ENCODE measurements at places on chromosomes 4 and X.

- DNase-seq, result no peak
Observed at GRCh38 chr4:2071252-2071911, 12.3 kb downstream of the NAT8L start.

DNA sequence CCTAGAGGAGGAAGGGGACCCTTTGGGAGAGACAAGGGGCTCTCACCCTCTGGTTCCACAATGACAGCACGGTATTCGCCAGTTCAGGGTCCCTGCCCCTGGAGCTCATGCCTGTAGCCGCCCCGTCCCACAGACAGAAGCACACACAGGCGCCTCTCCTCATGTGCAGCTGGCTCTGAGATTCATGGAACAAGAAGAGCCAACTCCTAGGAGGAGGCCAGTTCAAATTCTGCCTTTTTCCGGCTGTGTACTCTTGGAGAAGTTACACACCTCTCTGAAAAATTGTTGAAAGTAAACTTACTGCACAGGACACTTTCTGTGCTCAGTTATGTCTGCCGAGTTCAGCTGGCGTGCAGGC, 15.3 kb downstream of the BLOC1S4 start:
- no peak for DNase-seq

- no peak for DNase-seq
Observed at GRCh38 chr4:153292897-153293741, 51.4 kb upstream of the MND1 start.

- DNase-seq, result no peak
Observed at GRCh38 chr4:62018537-62018936, 818.4 kb downstream of the ADGRL3 start.

DNA sequence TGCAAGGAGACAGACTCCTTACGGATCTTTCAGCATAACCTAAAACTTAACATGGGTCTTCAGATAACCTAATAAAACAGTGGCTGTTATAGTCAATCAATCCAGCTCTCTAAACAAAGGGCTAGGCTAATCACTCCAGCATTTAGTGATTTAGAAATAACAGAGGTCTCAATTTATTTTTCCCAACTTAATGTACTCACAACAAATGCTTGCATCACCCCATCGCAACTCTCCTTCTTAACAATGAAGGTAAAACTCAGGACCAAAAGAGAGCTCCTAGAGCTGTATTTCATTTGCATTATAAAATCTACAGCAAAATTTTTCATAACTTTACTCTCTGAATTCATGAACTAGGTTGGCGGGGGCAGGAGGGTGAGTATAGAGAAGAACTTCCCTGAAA, 1.1 kb downstream of the LIN54 start:
- DNase-seq, result no peak

DNA sequence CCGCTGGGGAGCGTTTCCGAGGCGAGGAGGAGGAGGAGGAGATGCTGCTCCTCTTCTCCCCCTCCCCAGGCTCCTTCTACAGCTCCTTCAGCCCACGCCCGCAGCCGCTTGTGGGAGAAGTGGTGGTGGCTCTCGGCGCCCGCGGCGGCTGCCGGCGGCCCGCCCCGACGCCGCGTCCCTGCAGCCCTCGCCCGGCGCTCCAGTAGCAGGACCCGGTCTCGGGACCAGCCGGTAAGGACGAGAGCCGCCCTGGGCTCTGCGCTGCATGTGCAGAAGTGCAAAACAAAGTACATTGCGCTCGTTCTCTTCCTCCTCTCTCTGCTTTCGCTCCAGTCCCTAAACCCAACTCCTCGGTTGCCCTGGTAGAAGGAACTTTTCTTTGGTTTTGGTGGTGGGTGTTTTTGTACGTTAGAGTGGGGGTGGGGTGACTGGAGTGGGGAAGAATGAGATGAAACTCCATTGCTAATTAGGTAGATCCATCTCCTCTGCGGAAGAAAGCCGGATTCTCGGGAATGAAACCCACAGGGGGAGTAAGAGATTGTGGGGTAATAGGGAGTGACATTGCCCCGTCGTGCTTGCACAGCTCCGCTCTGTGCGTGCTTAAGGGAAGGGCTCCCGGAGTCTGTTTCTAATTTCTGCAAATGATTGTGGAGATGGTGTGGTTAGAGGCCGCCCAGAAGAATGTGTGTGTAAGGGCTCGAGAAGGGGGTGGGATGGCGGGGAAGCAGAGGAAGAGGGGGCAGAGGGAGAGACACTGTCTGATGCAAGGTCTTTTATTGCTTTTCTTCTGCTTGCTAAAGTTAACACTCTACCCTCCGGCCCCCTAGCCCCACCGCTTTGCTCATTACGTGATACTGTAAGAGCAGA, 677 bp downstream of the PTPN13 start:
- DNase-seq, result no peak

DNA sequence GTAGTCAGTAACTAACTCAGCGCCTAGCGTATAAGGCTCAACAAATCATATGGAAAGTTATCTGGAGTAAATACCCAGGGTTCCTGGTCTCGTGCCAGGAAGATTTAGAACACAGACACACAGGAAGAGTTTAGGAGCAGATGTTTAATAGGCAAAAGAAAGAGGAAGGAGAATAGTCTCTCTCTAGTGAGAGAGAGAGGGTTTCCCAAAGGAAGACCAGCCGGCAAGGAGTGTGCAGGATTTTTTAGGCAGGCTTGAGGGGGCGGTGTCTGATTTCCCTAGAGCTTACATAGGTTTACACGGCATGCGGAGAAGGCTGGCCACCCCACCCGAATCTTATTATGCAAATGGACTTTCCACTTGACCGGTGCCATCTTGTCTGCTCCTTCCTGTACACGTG, 284.0 kb upstream of the FRG1 start:
- no peak for DNase-seq

GRCh38 chr4:24971192-24971591, 58.4 kb upstream of the CCDC149 start:
- no peak for DNase-seq

DNA sequence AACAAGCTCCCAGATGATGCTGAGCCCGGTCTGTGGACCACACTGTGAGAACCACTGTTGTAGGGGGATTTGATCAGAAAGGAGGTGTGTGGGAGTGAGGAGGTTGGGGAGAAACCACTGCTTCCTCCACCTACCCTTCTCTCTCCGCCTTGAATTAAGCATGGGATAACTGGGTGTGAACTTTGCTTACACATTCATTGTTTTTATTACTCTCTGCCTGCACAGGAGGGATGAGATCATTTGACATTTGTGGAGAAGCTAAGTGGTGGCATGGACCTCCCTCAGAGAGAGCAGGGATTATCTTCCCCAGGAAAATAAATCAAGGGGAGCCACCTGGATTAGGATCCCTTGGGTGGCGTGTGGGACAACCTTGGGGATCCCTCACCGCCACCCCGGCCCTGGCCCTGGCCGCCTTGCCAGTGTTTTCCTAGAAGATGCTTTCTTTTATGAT, 212.1 kb upstream of the ATP6AP2 start:
- DNase-seq, result no peak

GRCh38 chr4:83074086-83074704, 39.2 kb downstream of the COPS4 start:
- DNase-seq, result no peak

DNA sequence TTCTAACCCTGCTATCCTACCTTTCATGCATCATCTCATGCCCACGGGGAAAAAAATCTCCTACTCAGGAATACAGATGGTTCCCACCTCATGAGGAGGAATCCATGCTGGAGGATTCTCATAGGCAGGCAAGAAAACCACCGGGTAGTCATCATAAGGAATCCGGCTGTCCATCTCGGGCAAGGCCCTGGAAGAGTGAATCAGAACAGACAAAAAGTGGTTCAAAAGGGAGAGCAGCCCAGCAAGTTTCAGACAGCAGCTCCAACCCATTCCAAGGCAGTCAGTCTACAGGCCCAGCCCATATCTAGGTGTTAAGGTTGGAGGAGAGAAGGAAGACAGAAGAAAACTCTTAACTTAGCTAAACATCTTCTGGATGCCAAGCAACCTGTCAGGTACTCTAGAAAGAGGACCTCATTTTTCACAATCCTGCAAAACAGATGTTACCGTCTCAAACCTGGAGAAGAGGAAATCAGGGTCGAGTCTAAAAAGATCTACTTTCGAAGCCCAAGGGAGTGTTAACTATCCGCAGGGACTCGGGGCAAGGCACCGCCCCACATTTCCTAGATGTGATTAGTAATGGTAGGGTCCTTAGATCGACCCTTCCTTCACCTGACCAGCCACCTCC, 447 bp downstream of the PDZD11 start:
- DNase-seq, result no peak

DNA sequence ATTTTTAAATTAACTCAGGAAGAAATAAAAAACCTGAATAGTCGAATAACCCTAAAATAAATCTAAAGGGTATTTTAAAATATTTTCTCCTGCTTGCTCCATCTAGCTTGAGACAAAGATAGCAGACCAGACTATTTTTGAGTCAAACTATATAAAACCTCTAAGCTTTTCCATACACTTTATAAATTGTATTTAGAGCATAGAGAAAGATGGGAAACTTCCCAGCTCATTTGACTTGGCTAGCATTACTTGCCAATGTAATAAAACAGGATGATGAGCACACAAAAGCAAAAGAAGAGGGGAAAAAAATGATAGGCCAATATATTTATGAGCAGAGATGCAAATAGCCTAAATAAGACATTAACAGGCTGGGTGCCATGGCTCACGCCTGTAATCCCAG, 117.1 kb downstream of the ANAPC4 start:
- no peak for DNase-seq

GRCh38 chr4:123319639-123320038, 77.0 kb upstream of the SPRY1 start:
- DNase-seq, result no peak

GRCh38 chr4:101345596-101346350, 1.6 kb downstream of the PPP3CA start:
- DNase-seq, result peak; percentile 54

GRCh38 chr4:55123791-55124190, 1.6 kb downstream of the KDR start:
- DNase-seq, result no peak

DNA sequence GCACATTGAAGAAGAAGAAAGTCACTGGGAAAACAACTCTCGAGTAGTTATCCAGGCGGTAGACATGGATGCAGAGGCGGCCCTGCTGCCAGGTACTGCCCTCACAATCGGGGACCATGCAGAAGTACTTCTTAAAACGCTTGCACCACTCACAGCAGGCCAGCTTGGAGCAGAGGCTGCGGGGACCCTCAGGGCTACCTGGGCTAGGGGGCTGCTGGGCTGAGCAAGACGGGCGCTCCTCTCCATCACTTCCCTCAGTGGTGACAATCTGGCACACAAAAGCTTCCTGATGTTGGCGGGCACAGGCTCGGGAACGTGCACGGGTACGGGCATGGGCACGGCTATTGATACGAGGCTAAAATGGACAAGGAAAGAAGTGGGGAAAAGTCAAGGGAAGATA, 19.7 kb downstream of the GABRE start:
- no peak for DNase-seq

DNA sequence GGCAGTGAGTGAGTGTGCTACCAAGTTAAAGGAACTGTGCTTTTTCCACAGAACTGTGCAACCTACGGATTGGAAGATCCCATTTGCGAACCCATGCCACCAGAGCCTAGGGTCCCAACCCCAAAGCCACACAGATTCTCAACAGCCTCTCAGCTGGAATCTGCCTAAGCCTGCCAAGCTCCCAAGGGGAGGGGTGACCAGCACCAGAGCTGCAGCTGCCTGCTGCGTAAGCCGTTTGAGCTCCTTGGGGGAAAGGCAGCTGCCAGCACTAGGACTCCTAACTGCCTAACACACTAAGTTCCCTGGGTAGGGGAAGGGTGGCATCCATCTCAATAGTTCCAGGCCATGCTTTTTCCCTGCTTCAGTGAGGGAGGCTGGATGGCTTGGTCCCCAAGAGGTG, 738.1 kb upstream of the PRKX start:
- no peak for DNase-seq

- no peak for DNase-seq
Observed at GRCh38 chrX:12866451-12867377, at the start of gene TLR7. TSS of gene TLR7 (plus strand) at chrX:12867072. CDS start at chrX:12867579, 507 bp downstream.

GRCh38 chr4:15493411-15493810, 23.7 kb downstream of the CC2D2A start:
- DNase-seq, result no peak

- no peak for DNase-seq
Observed at GRCh38 chr4:124253080-124253479, 459.5 kb downstream of the ANKRD50 start.

DNA sequence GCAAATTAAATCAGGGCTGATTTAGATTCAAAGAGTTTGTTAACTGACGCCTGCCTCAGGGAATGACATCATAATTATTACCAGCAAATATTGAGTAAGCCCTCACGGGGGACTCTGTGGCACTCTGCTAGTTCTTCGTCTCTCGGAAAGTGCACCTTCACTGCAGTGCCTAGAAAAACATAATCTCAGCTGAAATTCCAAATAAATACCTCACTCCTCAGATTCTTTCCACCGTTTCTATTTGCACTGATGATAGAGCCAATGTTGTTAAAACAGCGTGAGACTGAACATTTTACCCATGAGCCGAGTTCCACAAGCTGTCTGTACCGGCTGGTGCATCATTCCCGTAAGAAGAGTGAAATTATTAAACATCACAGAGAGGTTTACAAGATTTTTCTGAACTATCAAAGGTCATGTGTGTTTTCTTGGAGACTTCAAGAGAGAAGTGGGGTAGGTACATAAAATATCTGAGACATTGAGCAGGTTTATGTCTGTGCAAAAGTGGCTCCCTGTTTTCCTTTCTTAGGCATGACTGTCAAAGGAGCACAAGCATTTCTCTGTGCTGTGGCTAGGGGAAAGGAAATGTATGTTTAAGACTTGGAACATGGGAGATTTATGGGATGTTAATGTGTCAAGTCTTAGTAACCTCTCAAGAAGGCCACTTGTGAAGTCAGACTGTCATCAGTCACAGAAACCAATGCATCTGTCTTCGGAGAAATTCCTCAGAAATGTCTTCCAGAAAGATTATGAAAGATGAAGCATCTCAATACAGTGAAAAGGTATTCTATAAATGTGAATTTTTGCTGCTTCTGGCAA, 119.6 kb downstream of the CBLL2 start:
- DNase-seq, result no peak

GRCh38 chr4:153333874-153334273, 10.6 kb upstream of the MND1 start:
- DNase-seq, result no peak

DNA sequence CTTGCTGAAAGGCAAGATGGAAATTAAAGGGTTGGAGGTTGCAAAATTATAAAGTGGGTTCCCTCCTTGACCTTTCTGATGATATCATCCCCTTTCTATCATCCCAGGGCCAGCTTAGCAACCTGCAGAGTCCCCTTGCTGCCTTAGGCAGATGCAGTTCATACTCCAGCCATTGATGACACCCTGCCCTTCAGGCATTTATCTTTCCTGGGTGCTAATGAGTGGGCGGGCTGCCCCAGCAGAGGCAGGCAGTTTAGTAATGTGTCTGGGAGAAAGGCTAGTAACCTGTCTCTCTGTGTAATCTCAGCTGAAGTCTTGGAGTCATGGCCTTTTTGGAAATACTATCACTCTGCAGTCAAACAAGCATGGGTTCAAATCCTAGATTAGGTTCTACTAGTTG, 3.8 kb upstream of the FRMPD3 start:
- no peak for DNase-seq

DNA sequence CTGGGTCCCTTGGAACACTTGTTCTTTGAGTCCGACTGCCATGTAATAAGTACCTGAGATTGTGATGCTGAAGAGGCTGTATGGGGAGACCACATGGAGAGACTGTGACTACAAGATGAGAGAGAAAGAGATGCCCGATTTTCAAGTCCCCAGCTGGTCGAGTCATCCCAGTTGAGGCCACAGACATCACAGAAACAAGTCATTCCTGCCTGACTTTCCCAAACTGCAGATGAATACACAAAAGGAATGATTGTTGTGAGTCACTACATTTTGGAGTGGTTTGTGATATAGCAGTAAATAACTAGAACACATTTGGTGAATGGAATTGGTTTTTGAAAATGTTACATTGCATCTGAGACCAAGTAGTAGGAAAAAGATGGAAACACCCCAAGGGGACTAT, 9.0 kb upstream of the YIPF7 start:
- no peak for DNase-seq

GRCh38 chr4:161799710-161800109, 364.1 kb downstream of the FSTL5 start:
- no peak for DNase-seq
